ENCODE measurements at places on chromosomes 13 and 19.

DNA sequence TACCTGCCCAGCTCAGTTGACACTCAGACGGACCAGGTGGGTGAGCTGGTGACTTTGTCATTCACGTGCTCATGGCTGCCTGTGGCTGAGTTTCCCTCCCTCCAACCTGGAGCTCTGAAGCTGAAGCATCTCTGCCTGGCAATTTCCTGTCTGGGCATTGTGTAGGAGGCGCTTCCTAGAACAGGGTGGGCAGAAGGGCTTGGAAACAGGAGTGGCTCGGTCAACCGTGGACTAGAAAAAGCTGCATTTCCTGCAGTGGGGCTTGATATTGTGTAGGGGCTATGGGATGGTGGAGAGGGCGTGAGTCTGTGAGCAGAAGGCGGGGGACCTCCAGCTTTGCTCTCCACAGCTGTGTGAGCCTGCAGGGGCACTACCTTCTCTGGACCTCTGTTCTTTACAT is 278.3 kb downstream of the TEX29 start:
- DNase-seq = no peak

GRCh38 chr13:44955406-44955805 is 33.9 kb downstream of the NUFIP1 start:
- DNase-seq = no peak

DNA sequence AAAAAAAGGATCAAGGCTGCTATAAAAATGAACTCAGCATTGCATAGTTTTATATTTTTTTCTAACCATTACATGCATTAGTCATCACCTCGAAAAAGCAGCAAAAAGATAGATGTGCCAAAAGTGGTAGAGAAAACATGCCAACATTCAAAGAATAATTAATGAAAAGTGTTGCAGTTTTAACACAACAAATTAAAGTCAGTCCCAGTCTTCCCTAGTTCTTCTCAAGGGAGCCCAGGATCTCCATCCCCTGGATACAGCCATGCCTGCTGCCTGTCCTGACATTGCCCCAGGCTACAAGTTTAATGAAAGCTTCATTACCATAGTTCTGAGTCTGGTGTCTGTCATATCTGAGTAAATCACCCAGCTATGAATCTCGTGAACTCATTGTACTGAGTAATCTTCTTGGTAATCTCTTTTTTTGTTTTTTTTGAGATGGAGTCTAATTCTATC is 116.6 kb upstream of the KLF12 start:
- DNase-seq = no peak

- no peak for DNase-seq
Measured at GRCh38 chr13:80329250-80329649, 11.7 kb downstream of the SPRY2 start.

GRCh38 chr19:2371656-2372055 is 11.6 kb downstream of the TMPRSS9 start:
- no peak for DNase-seq

DNA sequence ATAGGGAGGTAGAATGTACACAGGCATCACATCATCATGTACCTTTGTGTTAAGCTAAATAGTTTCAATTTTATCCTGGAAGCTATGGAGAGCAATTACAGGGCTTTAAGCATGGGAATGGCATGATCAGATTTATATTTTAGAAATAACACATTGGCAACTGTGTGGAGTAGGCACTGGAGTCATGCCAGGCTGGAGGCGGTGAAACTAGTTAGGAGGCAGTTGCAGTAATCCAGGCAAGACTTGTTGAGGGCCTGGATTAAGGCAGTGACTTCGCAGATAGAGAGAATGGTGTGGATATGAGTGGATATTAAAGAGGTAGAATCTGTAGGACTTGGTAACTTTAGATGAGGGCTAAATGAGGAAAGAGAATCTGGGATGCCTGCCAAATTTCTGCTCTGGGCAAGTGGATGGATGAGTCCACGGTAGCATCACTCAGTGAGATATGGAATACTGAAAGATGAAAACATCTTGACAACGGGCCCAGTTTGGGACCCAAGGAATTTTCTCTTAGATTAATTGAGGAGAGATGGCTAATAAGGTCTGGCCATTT is 506.2 kb downstream of the FGF9 start:
- no peak for DNase-seq

DNA sequence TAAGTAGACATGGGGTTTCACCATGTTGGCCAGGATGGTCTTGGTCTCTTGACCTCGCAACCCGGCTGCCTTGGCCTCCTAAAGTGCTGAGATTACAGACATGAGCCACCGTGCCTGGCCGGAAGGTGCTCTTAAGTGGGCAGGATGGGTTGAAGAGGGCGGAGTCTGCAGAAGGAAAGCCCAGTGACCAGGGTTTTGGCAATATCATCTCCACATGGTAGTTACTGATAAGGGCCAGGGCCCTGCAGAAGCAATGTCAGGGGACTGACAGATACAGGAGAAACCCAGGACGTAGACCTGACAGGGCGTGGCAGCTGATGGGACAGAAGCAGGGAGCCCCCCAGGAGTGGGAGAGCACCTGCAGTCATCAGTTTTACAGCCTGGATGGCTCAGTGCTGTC is 45.7 kb upstream of the RNF113B start:
- no peak for DNase-seq

GRCh38 chr13:28047757-28048388 is 52.5 kb downstream of the FLT3 start:
- DNase-seq = no peak

DNA sequence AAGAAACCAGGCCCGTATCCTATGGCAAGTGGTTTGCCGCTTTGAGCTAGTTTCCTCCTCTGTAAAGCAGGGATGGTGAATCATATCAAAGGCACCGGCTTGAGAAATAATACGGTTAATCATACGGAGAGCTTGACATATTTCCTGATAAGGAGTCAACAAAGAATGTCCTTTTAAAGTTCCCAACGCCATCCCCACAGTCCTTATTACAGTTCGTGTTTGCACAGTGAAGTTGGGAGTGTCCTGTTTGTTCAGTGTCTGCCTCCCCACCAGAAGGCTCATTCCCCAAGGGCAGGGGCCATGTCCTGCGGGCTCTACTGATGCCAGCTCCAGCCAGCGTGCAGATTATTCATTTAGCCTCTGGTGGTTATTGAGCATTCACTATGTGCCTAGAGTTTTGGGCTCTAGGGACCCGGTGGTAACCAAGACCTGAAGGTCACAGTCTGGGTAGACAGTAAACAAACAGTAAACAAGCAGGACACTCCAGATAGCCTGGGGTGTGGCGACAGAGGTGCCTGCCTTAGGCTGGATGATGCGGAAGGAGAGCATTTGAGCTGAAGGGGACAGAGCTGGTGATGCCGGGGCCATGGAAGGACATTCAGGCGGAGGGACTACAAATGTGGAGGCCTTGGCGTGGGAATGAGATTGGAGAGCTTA is 6.3 kb downstream of the GRAMD1A start:
- no peak for DNase-seq

DNA sequence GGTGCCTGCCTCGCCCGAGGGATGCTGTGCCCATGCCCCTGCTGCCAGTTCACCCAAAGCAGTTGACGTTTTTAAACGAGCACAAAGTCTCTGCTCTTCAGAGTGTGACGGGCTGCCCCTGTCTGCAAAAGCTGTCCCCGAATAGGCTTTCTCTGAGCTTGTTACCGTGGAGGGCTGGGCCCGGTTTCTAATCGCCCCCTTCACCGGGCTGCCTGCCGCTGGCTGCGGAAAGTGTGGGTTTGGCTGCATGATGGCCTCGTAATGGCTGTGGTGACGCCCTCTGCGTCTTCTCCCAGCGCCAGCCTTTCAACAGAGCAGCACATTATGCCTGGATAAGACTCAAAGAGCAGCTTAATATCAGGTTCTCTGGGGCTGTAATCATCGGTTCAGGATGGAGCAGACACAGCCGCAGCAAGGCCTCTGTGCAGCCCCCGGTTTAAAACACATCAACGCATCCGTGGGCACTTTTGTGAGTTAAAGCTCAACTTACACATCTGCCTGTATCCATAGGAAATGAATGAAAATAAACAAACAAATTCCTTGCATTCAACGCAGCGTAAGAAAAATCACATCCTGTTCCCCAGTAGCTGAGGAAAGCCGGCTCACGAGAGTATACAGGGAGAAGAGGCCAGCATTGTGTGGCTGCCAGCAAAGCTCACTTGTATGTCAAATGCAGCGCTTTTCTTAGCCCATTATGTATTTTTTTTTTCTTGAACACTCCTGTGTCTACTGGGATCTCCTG is 166.4 kb upstream of the SOX1 start:
- DNase-seq = no peak

DNA sequence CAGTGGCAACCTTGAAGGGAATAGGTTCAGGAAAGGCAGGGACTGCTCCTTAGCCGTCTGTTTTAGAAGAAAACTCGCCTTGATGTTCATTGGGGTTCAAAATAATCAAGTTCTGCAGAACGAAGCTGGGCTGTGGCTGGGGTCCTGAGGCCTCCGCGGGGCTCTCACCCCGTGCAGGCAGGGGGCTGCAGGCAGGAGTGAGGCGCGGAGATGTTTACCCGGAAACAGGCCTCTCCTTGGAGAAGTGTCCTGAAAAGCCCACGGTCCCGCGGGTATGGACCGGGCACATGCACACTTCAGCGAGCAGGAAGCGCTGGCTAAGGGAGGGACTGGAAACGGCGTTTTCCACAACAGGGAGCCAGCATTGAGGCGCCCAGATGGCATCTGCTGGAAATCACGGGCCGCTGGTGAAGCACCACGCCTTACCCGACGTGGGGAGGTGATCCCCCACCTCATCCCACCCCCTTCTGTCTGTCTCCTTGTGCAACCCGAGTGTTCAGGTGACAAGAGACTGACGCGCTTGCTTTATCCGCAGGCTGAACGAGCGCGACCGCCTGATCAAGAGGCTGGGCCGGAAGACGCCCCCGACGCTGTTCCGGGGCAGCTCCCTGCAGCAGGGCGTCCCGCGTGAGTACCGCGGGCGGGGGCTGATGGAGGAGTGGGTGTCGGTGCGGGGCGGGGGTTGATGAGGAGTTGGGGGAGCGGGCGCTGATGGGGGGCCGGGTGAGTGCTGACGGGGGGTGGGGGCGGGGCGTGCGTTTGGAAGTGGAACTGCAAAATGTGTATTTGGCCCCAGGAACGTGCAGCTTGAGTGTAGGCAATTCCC is 39.6 kb downstream of the SHISA2 start:
- peak; percentile 36 for DNase-seq

Data from activated T-helper 1 cell treated with anti-CD3 and anti-CD28 coated beads, Interleukin-2, amount 50 U/mL, for 16 hours (primary cell).